Astrocyte of the spinal cord (primary cell): ENCODE measurements at places on chromosomes 5 and 9.

DNA sequence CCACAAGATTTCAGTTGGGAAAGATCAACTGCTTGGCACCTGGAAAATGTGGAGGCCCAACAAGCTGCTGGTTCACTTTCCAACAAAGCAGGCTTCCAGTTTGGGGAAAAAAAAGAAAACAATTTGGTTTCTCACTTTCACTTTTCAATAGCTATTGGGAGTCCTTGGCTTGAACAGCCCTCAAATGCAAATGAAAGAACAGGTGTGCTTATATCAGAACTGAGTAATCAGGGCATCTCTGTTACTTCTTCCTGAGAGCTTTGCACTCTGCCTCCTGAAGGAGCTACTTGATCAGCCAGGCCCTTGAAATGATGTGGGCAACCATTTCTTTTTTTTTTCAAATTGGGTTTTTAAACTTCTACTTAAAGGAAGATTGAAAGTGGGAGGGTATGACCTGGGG lies 73.5 kb downstream of the MFAP3 start:
- DNase-seq: no peak

- no peak for DNase-seq
Observed at GRCh38 chr5:109533751-109534272, 124.0 kb upstream of the PJA2 start.

GRCh38 chr5:147754372-147755122 lies 28.0 kb downstream of the JAKMIP2 start:
- no peak for DNase-seq

- DNase-seq: no peak
Observed at GRCh38 chr5:66519626-66520025, 76.6 kb upstream of the MAST4 start.

GRCh38 chr5:168654211-168654721 lies 75.1 kb upstream of the PANK3 start:
- no peak for DNase-seq

GRCh38 chr9:137581361-137582285 lies 2.9 kb upstream of the DPH7 start:
- no peak for DNase-seq

DNA sequence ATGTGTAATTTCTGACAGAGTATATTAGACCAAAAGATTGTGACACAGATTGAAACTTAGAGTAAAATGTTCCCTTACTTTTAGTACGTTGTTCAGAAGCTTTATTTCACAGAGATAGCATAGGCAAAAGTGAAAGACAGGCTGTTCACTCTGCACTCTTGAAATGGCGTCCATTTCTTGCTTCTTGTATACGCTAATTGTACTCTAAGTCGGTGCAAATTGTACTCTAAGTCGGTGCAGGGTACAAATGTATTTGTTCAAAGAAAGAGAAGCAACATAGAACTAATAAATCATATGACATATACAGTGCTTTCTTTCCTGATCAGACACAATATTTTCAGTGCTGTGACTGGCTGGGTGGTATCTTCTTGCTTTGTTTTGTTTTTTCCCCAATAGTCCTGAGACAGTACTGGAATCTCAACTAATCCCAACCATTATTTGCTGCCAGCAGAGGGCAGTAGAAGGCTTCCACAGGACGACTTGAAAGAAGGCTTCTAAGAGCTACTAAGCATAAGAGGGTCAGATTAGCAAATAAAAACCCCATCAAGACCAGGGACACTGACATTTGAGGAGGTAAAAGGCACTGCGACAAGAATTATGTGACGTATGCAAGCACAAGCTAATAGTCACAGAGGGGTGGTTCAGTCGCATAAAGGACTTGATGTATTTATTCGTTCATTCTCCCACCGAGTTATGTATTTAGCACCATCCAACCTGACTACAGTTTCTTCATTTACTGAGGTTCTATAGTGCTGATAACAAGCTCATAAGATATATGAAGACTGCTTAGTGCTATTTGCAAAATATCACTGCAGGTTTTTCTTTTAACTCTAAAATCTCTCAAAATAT lies 831.8 kb downstream of the TAF11L14 start:
- peak; percentile 75 for DNase-seq

- DNase-seq: no peak
Observed at GRCh38 chr5:12902611-12903010, 998.4 kb upstream of the CTNND2 start.

GRCh38 chr9:19992556-19992955 lies 203.7 kb upstream of the SLC24A2 start:
- DNase-seq: peak; percentile 66

DNA sequence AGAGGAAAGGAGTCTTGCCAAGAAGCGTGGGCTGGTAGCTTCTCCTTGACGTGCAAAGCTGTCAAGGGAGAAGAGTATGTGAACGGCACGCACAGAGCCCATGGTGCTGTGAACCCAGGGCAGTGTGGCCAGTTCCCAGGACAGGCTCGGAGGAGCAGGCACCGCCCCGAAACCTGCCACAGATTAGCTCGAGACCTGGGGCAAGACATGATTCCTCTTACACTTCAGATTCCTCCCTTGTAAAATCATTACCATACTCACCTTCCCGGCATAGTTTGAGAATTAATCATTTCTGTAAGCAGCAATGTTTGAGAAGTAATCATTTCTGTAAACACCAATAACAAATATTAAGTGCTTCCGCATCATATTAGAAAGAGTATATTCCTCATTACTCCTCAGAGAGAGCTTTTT lies 19.9 kb downstream of the GOLM1 start:
- DNase-seq: no peak

GRCh38 chr9:20995616-20996015 lies 35.8 kb downstream of the HACD4 start:
- no peak for DNase-seq

DNA sequence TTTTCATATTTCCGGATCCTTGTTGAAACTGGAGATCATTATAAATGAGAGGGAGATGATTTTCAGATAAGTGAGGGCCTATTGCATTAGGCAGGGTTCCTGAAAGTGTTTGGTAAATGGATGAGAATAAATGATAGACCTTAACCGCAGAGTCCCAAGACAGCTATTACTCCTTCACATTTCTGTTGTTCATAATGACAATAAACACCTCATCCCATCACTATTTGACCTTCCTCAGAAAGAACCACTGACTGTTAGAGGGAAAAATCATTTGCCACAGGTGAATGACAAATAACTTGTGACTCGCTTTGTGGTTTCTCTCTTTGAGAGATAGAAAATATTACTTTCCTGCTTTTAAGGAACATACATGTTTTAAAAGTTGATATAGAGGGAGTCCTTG lies 47.3 kb upstream of the TRMT10B start:
- DNase-seq: peak; percentile 6

DNA sequence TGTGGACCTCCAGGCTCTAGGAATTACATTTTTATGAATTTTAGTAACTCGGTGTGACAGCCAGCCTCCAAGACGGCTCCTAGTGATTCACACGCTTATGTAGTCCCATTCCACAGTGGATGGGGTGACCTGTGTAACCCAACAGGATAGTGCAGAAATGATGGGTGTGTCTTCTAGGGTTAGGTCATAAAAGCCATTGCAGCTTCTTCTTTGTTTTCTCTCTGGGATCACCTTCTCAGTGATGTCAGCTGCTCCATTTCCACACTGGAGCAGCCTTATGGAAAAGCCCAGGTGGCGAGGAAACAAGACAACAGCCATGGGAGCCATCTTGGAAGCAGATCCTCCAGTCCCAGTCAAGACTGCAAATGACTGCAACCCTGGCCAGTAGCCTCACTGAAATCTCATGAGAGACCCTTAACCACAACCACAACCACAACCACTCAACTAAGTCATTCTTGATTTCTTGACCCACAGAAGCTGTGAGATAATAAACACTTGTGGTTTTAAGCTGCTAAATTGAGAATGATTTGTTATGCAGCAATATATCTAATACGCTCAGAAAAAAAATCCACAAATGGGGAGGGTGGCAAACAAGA lies 5.1 kb upstream of the GNPDA1 start:
- peak; percentile 71 for DNase-seq

DNA sequence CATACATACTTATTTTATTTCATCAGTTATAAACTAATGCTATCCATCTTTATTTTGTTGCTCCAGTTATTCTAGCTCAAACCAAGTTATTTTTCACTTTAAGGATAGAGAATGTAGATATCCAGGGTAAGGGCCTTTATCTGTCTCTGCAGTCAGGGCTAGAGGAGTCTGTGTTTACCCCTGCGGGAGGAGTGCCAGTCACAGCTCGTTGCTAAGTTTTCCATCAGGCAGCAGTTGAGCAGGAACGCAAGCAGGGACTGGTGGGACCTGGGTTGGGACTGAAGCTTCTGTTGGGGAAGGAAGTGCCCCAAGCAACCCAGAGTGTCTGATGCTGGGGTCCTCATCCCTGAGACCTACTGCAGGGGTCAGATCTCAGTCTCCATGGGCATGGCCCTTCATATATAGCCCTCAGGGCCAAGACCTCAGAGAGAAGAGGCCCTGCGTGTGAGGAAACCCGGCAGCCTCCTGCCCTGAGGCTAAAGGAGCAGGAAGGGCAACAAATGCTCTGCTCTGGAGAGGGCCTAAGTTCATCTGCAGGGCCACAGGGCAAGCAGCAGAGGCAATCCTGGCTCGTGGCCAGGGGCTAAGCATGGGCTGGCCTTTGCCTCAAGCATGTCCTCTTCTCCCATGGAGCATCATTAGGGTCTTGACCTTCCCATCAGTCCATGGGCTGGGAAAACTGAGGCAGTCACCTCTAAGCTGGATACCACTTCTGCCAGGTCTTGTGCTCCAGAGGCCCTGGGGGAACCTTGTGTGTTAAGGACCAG lies 6.6 kb downstream of the SLC22A4 start:
- DNase-seq: no peak

DNA sequence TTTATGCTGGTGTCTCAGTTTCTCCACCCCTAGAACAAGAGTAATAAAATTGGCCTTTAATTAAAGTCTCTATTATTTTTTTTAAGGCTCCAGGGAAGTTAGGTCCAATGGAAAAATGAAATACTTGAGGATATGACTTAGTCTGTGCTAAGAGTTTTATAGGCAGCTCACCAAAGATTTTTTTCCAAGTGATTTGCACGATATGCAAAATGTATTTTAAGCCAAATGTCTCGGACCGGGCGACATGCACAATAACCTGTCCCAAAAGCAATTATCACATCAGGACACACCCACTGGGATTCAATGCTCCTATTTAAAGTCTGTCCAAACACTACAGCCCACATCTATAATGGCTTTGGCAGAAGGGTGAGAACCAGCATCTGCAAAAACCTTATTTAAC lies 136.1 kb upstream of the ANKH start:
- peak; percentile 17 for DNase-seq

DNA sequence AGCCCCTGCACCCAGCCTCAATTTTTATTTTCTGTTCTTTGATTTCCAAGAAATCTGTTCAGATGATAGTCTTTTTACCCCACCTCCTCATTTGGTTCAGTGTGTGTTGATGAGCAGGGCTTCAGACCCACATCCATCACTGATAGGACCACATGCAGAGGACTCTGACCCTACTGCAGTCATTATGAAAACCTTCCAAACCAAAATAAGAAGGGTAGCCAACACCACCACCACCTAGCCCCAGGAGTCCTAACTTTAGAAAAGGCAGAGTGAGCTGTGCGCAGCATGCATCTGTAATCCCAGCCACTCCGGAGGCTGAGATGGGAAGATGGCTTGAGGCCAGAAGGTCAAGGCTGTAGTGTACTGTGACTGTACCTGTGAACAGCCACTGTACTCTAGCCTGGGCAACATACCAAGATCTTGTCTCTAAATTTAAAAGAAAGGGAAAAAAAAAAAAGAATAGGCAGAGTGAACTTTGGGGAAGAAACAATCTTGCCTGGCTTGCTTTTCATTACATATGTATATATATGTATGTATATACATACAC lies 13.0 kb downstream of the CDKN2AIPNL start:
- DNase-seq: no peak

DNA sequence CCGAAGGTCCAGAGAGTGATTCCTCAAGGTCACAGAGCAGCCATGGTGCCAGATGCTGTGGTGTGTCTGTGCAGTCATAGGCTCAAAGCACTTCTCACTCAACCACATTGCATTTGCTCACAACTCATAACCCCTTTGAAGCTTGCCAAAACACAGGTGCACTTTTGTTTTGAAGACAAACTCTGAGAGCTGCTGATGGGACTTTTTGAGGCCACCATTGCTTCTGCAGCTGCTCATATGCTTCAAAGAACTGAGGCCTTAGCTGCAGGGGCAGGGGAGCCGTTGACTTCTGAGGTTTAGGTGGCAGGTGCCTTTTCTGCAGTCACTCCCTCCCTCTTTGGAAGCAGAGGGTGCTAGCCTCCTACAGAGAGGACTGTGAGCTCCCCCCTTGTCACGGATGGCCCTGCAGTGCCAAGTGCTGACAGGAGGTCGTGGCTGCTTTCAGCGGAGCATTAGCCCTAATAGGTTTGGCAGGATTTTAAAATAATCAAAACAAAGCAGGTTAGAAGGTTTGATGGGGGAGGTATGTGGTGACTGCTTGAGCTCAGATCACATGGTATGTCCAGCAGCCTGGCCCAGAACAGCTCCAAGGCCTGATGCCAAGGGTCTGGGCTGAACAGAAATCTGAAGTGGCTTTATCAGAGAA lies 232.1 kb downstream of the MAN2A1 start:
- no peak for DNase-seq

DNA sequence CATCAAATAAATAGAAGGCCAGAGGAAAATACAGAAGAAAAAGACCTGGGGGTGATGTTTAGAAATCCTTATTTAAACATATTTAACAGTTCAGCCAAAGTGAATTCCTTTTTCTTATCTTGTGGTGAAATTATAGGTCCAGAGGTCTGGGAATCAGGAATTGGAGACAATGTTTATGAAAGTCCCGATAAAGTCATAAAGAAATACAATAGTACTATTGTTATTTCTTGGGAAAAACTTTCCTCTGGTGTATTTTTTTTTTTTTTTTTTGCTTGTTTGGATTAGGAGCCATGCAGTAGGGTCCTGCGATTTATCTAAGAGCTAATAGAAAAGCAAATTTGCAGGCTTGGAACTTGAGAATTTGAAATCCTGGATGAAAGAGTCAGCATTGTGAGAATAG lies 426 bp downstream of the C7 start:
- DNase-seq: no peak

GRCh38 chr5:55692106-55692417 lies 20.1 kb downstream of the SLC38A9 start:
- DNase-seq: no peak

GRCh38 chr5:6551955-6552313 lies 80.9 kb downstream of the NSUN2 start:
- no peak for DNase-seq

DNA sequence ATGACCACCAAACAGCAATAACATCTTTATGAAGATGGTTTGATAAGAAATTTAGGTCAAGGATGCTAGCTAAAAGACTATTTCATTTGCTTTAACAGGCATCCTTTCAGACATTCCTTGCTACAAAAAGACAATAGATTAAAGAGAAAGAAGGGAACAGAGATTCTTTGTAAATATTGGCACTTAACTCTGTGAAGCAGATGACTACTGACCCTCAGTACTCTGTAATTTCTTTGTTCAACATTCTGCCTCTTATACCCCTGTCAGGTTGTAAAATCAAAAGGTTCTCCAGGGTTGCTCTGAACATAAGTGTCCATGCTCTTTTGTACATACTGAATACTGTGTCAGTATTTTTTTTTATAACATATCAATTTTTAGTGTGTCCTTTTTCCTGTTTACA lies 610.6 kb upstream of the GRAMD2B start:
- DNase-seq: no peak
